SK-N-DZ (cell line): ENCODE measurements at places on chromosomes 16 and 17.

- peak; percentile 53 for DNase-seq
These were observed 11.4 kb upstream of the MRPS23 start for GRCh38 chr17:57861000-57861789.

- DNase-seq = no peak
These were observed 33.2 kb upstream of the STH start for GRCh38 chr17:45965812-45966211.

- peak; percentile 67 for DNase-seq
These were observed 23.6 kb downstream of the CIBAR2 start for GRCh38 chr16:85088570-85089199.

GRCh38 chr16:11542069-11542744 is 44.5 kb downstream of the LITAF start:
- DNase-seq = no peak

DNA sequence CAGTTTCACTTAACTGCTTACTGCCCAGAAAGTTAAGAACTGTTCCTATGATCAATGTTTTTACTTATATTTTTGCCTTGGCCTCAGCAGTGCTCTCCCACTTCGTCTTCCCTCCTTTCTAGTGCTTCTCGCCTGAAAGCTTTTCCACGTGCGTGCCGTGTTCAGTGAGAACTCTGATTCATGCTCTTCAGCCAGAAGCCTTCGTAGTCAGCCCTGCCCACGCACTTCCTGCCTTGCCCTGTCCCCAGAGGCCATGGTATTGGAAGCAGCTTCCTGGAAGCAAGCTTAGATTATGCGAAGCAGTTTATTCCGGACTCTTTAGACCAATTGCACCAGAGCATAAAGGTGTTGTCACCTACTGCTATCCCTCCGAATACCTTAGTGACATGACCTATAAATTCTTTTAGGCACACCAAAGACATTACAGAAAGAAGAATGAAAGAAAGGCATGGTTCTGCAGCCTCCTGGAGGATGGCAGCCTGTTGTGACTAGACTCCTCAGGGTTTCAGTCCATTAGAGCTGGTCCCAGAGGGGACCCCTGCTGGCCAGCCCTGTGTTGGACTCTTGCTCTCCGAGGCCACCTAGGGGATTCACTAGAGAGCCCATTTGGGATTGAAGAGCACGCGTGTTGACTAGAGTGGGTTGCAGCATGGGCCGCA is 105.2 kb downstream of the RPTOR start:
- DNase-seq = peak; percentile 78

DNA sequence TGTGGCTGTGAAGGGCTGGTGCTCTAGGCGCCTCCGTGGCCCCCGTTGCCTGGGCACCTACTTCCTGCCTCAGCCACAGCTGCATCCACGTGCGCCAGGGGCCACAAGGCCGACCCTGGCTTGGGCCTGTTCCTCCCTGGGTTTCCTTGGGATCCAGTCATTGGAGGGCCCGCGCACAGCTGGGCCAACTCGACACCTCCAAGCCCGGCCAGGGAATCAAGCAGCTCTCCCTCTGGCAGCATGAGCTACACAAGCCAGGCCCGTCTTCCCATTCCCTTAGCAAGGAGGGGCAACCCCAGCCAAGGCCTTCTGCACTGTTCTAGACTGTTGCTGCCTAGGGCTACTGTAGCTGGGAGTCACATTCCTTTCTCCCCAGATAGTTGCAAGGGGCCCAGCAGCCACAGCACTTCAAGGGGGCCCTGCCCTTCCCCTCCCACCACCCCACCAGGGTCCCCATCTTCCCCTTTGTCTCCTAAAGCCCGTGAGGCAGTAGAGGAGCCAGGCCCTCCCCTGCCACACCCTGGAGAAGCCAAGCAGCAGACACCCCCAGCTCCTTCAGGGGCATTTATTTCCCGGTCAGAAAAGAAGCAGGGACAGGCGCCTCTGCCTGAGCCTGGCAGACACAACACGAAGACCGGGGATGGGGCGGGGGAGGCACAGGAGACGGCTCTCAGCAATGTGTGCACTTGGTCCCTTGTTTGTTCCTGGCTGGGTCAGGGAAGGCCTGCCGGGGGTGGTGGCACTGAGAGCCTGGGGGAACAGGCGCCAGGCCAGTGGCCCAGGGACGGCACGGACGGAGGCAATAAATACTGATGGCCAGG is 3.8 kb downstream of the ARHGDIA start:
- DNase-seq = peak; percentile 56

- no peak for DNase-seq
These were observed 69.4 kb upstream of the TNRC6C start for GRCh38 chr17:77889135-77889505.

- DNase-seq = no peak
These were observed 16.4 kb downstream of the GID4 start for GRCh38 chr17:18055597-18055996.

GRCh38 chr16:25100511-25100910 is 11.0 kb upstream of the LCMT1 start:
- no peak for DNase-seq

GRCh38 chr17:9470171-9470570 is 105.4 kb downstream of the STX8 start:
- DNase-seq = no peak

- no peak for DNase-seq
These were observed 5.9 kb downstream of the ZNF646 start for GRCh38 chr16:31080035-31080629.

DNA sequence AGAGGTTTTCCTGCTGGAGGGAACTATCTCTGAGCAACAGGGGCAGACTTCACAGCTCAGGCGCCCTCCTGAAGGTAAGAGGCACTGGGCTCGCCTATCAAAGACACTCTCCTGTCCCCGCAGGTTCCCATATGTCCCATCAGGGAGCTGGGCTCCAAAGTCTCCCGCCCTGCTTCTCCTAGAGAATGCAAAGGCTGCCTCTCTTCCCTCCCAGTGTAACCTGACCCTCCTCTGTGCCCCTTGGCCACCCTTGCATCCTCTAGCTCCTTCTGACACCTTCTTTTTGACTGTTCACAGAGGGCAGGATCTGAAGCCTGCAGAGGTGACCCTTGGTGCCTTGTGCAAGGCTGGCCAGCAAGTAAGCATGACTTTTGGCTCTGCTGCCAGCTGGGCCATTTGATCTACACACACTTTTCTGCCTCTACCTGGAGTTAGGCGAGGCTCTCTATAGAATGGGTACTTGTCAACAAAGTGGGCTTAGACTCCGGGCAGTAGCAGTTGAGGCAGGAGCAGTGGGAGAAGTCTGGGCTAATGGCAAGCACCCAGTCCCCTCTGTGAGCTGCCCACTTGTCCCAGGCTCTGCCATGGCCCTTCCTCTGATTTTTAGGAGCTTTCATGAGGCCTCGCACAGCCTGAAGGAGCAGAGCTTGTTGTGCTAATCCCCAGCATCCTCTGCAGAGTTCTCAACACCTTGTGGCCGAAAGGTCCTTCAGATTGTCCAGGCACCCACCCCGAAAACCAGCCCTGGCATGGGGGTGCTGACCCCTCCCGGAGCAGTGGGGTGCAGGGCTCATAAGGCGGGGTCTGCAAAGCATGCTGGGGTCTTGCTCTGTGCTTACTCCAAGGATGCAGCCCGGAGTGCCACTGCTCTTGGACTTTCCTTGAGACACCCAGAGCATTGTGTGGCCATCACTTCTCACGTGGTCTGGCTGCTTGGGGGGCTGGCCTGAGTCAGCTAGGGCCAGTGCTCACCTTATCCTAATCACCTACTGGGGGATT is 122.9 kb downstream of the METRNL start:
- no peak for DNase-seq

GRCh38 chr17:2239882-2240430 is 63.6 kb downstream of the SMG6 start:
- no peak for DNase-seq

DNA sequence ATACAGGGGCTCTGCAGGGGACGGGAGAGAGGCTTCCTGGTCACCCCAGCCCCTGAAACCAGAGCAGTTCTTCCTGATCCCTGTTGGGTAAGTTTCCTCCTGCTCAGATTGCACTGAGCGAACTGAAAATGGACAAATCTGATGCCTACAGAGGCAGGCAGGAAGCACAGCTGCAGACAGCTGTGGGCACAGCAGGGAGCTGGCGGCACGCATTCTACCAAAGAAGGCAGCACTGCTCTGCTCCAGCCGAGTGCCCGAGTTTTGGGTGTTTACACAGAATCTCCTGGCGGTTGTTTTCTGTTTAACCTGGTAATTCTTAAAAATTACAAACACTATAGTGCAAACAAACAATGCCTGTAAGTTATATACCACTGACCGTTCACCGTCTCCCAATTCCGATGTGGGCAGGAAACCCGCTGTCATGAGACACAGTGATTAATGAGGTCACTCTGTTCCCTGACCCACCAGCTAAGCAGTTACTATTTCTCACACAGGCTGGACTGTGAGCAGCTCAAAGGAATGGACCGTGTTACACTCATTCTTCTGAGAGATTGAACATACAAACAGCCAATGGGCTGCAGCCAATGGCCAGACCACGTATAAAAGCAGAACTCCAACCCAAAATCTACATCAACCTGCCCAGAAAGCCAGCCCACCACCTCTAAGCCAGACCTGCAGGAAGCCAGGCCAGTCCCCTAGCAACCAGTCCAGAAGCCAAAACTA is 25.5 kb downstream of the NSMCE1 start:
- no peak for DNase-seq

- no peak for DNase-seq
These were observed 64.1 kb downstream of the SPACA3 start for GRCh38 chr17:33055746-33056145.

GRCh38 chr16:89712274-89712781 is 8.4 kb downstream of the VPS9D1 start:
- DNase-seq = no peak

GRCh38 chr16:66692341-66692740 is 4.2 kb downstream of the CMTM4 start:
- no peak for DNase-seq

DNA sequence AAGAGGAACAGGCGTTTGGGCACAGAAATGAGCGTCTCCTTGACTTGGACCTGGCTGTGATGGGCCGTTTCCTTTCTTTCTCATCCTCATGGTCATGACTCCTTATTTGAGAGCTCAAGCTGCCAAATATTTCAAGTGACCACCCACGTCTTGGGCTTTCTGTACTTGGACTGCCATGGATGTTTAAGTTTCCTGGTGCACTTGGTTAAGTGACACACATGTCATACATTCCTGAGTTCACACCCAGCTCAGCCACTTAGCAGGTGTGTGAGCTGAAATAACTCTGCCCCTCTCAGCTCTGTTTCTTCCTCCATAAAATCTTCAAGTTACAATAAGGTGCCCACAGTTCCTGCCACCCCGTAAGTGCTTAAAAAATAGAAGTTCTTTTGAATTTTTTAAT is 114.5 kb downstream of the CLEC16A start:
- DNase-seq = no peak

DNA sequence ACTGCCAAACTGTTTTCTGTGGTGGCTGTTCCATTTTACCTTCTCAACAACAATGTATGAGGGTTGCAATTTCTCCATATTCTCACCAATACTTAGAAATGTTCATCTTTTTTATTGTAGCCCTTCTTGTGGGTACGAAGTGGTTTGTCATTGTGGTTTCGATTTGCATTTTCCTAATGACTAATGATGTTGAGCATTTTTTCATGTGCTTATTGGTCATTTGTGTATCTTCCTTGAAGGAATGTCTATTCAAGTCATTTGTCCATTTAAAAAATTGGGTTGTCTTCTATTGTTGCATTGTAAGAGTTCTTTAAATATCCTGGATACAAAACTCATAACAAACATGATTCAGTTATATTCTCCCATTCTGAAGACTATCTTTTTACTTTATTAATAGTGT is 47.5 kb upstream of the CCL2 start:
- DNase-seq = no peak

GRCh38 chr17:66420961-66421371 is 118.6 kb downstream of the PRKCA start:
- no peak for DNase-seq

DNA sequence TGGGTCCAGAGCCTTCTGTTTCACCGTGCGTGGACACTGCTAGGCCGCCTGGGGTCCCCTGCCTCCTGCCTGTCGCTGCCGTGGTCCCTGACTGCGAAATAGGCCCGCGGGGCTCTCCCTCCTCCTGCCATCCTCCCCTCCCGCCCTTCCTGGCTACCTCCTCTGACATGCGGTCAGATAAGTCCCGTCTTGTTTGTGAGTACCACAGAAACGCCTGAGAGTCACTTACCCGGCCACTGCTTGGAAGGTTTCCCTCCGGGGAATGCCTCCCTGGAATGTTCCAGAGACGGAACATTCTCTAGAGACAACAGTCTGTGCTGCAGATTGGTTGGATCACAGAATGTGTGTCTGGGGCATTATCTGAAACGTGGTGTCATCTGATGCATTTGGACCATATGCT is 22.7 kb downstream of the CIBAR2 start:
- DNase-seq = no peak

- DNase-seq = no peak
These were observed 61.5 kb downstream of the RBFOX3 start for GRCh38 chr17:79549141-79549915.

GRCh38 chr16:68452176-68452575 is 3.9 kb upstream of the SMPD3 start:
- DNase-seq = no peak

DNA sequence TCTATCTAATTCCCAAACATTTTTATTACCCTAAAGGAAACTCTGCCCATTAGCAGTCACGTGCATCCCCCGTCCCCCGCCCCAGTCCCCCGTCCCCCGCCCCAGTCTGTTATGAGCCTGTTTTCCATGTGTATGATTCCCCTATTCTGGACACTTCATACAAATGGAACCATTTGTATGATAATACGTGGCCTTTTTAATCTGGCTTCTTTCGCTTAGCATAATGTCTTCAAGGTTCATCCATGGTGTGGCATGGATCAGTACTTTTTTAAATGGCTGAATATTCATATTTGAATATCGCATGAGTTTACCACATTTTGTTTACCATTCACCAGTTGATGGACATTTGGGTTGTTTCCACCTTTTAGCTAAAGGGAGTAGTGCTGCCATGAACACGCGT is 49.5 kb downstream of the DNAH2 start:
- DNase-seq = no peak

DNA sequence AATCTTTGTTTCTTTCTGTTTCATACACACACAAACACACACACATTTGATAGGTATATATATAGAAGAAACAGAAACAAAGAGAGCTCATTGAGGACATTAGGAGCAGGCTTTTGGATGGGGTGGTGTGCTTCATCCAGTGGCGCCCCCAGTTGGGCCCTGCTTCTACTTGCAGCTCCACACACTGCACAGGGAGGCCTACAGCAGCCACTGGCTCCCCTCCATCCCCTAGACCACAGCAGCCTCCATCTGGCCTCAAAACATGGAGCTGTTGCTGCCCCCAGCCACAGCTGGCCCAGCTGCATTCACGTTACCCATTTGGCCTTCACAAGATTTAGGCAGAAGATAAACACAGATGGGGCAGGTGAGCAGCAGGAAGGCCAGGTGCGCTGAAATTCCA is 33.1 kb upstream of the NF1 start:
- DNase-seq = no peak

- no peak for DNase-seq
These were observed 47.3 kb downstream of the RTN4RL1 start for GRCh38 chr17:1977583-1978395.

- DNase-seq = no peak
These were observed 161.6 kb downstream of the PPM1E start for GRCh38 chr17:58917228-58917627.

GRCh38 chr17:7281074-7281952 is at the start of gene SLC2A4:
Gene SLC2A4, plus strand, starts transcription at chr17:7281718. Its CDS starts 217 bp downstream, at chr17:7281935.
- peak; percentile 98 for DNase-seq
